ENCODE measurements at places on chromosomes 3 and 15. TPM values are rescaled to one million over a fixed set of nuclear protein-coding genes. Genes with fewer than 3 reads are reported as not detected.

The IL17RB gene
- total RNA-seq = 8.4 TPM

The CACNA1D gene
- total RNA-seq = 3.1 TPM

The FHIT gene
- 5.4 TPM for total RNA-seq

The SCAMP5 gene
- total RNA-seq = 33.5 TPM

The CTXN2 gene
- total RNA-seq = not detected

DNA sequence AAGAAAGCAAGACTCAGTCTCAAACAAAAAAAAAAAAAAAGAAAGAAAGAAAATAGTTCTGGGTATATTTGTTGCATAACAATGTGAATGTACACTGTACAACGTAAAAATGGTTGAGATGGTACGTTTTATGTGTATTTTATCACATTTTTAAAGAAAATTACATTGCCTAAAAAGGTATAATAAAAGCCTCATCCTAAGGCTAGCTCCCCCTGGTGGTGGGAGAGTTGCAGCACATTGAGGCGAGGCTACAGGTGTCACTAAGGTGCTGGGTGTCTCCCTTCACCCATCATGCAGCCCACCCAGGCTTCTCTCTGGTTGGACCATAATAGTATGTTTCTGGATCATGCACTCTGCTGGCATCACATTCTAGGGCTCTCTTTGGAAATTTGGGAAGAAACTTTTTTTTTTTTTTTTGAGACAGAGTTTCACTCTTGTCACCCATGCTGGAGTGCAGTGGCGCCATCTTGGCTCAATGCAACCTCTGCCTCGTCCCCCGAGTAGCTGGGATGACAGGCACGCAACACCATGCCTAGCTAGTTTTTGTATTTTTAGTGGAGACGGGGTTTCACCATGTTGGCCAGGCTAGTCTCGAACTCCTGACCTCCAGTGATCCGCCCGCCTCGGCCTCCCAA, 12.4 kb upstream of the RAB11A start:
- no peaks in the 10 kb centered on the region for H3K27me3 ChIP-seq
- no peaks in the 10 kb centered on the region for H3K4me1 ChIP-seq
- no peaks in the 10 kb centered on the region for H3K36me3 ChIP-seq
- DNase-seq = peak; percentile 86
- no peak overlapping the region for H3K27ac ChIP-seq

DNA sequence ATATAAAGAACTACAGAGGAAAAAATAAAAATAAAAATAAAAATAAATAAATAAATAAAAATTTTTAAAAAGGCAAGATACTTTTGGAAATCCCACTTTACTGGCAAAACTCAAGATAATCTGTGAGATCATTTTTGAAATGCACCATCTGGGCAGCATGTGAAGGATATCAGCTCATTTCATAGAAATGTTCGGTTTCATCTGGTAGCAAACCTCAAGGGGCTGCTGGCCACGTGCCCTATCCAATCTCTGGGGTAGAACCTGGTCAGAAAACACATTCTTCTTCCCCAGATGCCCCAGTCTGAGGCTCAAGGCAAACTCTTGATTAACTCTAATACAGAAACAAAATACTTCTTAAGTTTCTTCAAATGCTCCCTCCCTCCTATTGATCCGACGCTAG, 166.0 kb downstream of the FMN1 start:
- no peak for DNase-seq
- no peaks in the 10 kb centered on the region for H3K4me1 ChIP-seq
- no peaks in the 10 kb centered on the region for H3K27me3 ChIP-seq
- H3K4me3 ChIP-seq = no peak overlapping the region
- no peak overlapping the region for H3K27ac ChIP-seq
- H3K36me3 ChIP-seq = no peaks in the 10 kb centered on the region

GRCh38 chr3:167671878-167672427, 18.2 kb upstream of the WDR49 start:
- H3K27me3 ChIP-seq = no peaks in the 10 kb centered on the region
- peaks cover 43% of the 10 kb centered on the region for H3K36me3 ChIP-seq
- no peak overlapping the region for H3K27ac ChIP-seq
- no peak for DNase-seq
- H3K4me1 ChIP-seq = peaks cover 3% of the 10 kb centered on the region

- H3K36me3 ChIP-seq = no peaks in the 10 kb centered on the region
- H3K27me3 ChIP-seq = no peaks in the 10 kb centered on the region
- no peak overlapping the region for H3K27ac ChIP-seq
- peak; percentile 14 for DNase-seq
Observed at GRCh38 chr3:187811585-187812250, 66.5 kb upstream of the BCL6 start.

- no peak overlapping the region for H3K27ac ChIP-seq
- no peaks in the 10 kb centered on the region for H3K36me3 ChIP-seq
- H3K27me3 ChIP-seq = no peaks in the 10 kb centered on the region
- no peak overlapping the region for H3K4me3 ChIP-seq
Observed at GRCh38 chr15:83219026-83219425, 11.4 kb upstream of the HDGFL3 start.

- no peaks in the 10 kb centered on the region for H3K4me1 ChIP-seq
- no peaks in the 10 kb centered on the region for H3K36me3 ChIP-seq
- no peak for DNase-seq
- H3K4me3 ChIP-seq = no peak overlapping the region
- no peak overlapping the region for H3K27ac ChIP-seq
- H3K27me3 ChIP-seq = no peaks in the 10 kb centered on the region
Observed at GRCh38 chr3:175020101-175020500, 161.0 kb downstream of the NAALADL2 start.

- no peak overlapping the region for H3K27ac ChIP-seq
- H3K27me3 ChIP-seq = no peaks in the 10 kb centered on the region
- H3K4me3 ChIP-seq = no peak overlapping the region
- H3K4me1 ChIP-seq = no peaks in the 10 kb centered on the region
- no peak for DNase-seq
Observed at GRCh38 chr3:89058371-89058770, 49.0 kb upstream of the EPHA3 start.

DNA sequence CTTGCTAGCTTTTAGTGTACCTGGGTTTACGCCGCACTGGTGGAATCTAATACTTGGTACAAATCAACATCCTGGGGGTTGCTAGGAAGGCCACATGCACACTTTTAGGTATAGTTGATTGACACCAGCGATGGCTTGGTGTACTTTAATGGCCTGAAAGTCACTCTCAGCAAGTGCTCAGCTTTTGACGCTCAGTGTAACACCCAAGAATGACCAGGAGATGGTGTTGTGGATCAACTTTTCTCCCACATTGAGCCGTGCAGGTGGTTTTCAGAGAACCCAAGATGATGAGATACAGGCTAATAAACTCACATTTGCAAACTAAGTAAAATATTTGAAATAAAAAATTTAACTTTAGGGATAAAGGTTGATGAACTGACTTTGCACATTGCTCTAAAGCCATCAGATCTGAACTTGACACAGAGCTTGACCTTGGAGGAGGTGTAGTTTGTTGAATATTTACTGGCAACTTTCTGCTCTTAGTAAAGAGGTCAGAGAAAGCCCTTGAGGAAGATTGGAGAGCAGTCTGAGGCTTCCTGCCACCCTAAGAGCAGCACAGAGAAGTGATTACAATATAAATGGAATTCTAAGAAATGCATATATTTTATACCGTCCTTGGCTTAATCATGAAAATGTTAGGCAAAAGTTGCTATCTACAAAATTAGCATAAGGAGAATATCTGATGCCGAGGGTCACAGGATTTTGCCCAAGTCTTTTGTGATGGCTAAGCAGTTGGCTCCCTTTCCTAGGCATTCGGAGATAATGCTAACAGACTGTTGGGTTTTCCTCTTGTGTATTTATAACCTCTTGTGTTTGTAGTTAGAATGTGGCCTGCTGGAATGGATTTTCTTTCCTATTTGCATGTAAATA, 143.4 kb upstream of the RASGRP1 start:
- H3K27me3 ChIP-seq = peaks cover 54% of the 10 kb centered on the region
- no peak overlapping the region for H3K27ac ChIP-seq
- DNase-seq = peak; percentile 79
- H3K36me3 ChIP-seq = no peaks in the 10 kb centered on the region
- H3K4me3 ChIP-seq = no peak overlapping the region
- peaks cover 2% of the 10 kb centered on the region for H3K4me1 ChIP-seq

GRCh38 chr15:49860101-49860500, 239.3 kb downstream of the DTWD1 start:
- H3K4me3 ChIP-seq = no peak overlapping the region
- no peak for DNase-seq
- H3K36me3 ChIP-seq = no peaks in the 10 kb centered on the region
- H3K27ac ChIP-seq = no peak overlapping the region
- H3K4me1 ChIP-seq = no peaks in the 10 kb centered on the region

DNA sequence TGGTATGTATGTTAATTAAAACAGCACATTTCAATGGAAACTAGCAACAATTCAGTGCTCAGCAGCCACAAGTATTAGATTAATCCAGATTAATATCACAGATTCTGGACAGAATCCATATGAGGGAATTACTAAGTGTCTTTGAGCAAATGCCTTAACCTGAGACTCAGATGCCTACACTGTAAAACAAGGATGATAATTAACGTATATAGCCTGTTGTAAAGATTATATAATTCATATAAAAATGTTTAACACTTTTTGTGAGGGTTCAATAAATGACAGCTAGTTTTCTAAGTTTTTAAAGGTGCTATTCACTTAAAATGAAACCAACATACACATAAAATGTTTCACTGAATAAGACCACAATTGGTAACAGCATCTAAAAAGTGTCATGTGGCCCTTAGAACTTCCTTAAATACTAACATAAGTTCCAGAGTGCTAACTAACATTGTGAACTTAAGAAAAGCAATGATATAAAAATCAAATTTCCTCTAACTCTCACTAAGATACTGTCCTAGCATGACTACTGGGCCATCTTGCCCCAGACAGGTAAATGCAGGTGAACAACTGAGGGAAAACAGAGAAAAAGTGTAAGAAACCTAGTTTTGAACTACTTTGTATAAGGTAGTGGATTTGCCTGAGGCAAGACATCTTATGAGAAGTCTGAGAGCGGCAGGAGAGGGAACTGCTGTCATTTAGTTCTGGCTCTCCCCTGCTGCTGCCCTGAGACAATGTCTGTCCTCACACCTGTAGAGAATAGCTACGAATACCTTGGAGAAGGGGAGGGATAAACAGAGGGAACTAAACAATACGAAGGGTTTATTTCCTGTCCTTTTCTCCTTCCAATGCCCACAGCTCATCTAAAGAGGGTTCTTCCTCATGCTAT, 151.3 kb downstream of the ADAM10 start:
- peak overlapping the region; percentile 21 for H3K27ac ChIP-seq
- H3K4me1 ChIP-seq = peaks cover 16% of the 10 kb centered on the region
- H3K4me3 ChIP-seq = peak overlapping the region; percentile 0
- peak; percentile 78 for DNase-seq
- peaks cover 67% of the 10 kb centered on the region for H3K36me3 ChIP-seq
